NCI-H524 treated with DMSO at 0.1 percent for 48 hours (cell line): ENCODE measurements at places on chromosomes 7 and 10.

GRCh38 chr10:94578790-94579189 lies 33.2 kb downstream of the HELLS start:
- DNase-seq: no peak

DNA sequence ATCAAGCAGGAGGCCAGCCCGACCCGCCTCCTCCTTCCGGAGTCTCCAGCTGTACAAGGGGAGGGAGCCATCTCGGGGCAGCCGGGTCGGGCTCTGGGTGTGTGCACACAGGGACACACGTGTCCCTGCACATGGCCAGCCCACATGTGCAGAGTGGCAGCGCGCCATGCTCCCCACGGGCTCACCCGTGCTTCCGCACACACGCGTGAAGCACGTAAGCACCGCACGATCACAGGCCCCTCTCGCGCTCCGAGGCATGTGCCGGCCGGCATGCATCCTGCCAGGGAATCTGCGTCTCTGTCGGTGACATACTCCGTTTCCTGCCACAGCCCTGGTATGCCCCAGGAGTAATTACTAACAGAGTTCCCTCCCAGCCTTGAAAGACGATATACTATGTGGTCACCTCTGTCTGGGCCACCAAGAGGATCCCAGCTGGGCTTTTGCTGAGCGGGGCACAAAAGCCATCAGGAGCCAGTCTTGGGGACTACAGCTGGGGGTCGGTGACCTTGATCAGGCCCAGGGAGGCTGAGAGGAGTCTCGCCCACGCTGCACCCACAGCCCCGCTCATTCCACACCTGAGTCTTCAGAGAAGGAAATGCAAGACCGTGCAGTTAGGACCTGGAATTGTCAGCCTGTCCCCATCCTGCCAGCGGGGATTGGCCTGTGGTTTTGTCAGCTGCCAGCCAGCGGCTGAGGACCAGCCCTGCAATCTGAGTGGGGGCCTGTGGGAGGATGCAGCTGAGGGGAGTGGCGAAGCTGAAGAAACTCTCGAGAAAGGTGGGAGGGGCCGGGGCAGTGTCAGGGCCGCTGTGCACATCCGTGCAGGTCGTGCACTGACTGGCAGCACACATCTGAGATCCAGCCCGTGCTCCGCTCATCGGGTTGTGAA lies 11.0 kb upstream of the LFNG start:
- DNase-seq: no peak

DNA sequence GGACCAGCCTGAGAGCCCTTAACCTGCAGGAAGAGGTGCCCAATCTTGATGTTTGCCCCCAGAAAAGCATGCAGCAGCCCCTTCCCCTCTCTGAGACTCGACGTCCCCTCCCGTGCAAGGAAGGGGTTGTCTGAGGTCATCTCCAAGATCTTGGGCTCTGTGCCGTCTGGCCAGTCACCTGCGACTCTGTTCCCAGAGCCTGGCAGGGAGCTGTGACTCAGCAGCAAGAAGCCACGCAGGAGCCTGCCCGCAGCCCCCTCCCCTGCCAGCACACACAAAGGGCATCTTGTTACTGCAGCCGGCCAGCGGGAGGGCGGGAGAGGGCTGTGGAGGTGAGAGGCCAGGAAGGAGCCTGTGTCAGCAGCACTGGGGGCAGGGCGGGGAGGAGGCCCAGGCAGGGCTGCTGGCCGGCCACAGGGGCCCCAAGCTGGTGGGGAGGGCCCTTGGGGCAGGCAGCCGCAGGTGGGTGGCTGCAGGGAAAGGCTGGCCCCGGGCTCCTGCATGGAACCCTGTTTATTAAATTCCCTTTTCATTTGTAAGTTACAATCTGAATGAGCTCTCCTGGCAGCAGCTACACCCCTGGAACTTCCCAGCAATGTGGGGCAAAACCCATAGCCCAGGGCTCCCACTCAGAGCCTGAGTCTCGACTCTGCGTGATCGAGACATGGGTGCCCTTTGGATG lies 103.7 kb upstream of the ZMIZ1 start:
- no peak for DNase-seq

DNA sequence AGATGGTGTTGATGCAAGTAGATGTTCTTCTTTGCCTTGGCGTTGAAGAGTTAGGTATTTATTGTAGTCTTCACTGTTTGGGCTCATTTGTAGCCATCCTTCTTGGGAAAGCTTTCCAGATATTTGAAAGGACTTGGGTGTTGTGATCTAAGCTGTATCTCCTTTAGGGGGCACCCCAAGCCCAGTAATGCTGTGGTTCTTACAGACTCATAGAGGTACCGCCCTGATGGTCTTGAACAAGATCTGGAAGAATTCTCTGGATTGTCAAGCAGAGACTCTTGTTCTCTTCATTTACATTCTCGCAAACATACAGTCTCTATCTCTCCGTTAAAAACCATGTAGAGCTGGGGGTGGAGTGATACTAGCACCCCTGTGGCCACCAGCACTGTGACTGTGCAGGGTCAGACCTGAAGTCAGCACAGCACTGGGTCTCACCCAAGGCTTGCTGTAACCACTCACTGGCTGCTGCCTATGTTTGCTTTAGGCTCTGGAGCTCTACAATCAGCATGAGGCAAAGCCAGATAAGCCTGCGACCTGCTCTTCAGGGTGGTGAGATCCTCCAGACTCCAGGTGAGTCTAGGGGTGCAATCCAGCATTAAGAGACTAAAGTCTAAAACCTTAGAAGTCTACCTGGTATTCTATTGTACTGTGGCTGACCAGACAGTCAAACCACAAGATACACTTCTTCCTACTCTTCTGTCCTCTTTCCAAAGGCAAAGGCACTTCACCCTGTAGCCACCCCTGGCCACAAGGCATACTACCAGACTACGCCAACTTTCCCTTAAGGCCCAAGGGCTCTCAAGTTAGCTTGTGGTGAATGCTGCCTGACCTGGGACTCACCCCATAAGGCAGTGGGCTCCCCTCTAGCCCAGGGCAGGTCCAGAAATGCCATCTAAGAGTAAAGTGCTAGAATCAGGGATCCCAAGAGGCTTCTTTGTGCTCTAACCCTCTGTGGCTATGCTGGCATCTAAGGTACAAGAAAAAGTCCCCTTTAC lies 209.7 kb upstream of the TMEM196 start:
- DNase-seq: no peak

- no peak for DNase-seq
Observed at GRCh38 chr7:113816639-113817038, 102.2 kb downstream of the PPP1R3A start.

DNA sequence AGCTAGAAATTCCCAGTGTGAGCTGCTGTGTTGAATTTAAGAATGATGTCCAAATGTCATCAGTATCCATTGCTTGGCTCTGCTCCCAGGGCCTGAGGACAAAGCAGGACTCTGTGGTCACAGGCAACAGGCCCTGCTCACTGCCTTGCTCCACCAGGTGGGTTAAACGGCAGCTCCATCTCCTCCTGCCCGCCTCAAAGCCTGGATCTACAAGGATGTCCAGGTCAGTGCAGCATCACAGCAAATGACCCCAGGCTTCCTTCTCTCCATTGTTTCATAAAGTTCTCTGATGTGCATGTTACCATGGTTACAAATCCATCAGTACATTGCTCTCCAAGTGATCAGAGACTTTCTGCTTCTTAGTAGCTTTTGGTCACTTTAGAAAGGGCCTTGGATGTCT lies 322.0 kb upstream of the ZNF32 start:
- no peak for DNase-seq

DNA sequence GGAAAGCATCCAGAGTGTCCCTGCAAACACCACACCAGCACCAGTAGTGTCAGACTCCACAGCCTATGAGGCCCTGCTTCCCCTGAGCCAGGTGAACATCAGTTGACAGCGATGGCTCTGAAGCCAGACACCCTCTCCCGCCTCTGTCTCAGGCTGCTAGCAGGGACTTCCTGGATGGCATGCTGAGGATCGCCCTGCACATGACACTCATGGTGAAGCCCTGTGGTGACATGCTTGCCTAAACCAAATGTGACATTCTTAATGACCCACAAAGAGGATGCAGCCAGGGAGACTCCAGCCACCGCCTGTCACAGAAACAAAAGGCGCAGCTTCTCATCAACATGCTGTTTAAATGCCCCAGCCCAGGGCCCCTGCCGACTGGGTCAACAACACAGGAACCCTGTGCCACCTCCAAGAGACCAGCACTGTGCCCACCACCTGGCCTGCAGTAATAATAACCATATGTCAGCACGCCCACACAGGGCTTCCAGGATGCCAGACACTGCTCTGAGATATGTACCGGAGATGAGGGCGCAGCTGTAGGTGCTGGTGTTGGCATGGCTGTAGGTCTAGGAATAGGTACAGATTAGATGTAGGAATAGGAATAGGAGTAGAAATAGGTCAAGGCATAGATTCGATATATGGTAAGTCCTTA lies 81.3 kb downstream of the GRID1 start:
- no peak for DNase-seq

GRCh38 chr7:115582956-115583355 lies 447.6 kb downstream of the TFEC start:
- no peak for DNase-seq

- DNase-seq: no peak
Observed at GRCh38 chr7:140542228-140542603, 62.9 kb upstream of the MKRN1 start.

- no peak for DNase-seq
Observed at GRCh38 chr7:4727914-4728705, 46.0 kb downstream of the FOXK1 start.

GRCh38 chr7:39761449-39761848 lies 138.1 kb downstream of the RALA start:
- DNase-seq: no peak

DNA sequence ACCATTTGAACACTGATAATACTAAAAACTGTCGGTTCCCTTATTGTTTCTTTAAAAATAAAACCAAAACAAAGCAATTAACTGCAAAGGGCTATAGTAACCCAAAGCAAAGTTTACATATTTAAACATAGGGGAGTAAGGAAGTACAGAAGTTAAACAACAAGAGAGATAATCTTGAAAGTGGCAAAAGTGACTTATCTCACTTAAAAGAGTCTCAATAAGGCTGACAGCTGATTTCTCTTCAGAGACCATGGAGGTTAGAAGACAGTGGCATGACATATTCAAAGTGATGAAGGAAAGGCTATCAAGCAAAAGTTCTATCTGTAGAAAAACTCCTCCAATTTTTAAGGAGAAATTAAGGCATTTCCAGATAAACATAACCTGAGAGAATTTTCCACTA lies 233.5 kb upstream of the HDAC9 start:
- no peak for DNase-seq

DNA sequence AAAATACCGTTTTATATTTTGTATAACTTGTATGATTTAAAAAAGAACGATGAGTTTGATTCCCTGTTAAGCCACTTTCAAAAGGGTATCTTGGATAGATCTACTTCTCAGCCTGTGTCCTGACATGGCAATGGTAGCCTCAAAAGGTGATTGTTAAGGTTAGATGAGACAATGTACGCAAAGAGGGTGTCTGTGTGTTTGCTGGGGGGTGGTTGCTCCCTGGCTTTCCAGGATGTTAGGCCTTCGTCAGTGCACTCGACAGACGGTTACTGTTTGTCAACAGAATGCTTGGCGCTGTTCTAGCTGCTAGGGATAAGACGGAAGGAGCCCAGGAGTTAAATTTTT lies 90.3 kb downstream of the NEURL1 start:
- DNase-seq: no peak

DNA sequence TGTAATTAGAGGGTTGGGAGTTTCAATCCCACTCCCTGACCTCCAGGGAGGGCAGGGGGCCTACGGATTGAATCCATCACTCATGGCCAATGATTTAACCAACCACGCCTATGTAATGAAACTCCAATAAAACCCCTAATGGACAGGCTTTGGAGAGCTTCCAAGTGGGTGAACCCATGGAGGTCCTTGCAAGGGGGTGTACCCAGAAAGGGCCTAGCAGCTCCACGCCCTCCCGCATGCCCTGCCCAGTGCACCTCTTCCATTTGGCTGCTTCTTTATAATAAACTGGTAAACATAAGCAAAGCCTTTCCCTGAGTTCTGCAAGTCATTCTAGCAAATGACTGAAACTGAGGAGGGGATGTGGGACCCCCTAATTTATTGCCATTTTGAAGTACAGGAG lies 280.1 kb downstream of the FRMD4A start:
- DNase-seq: no peak

DNA sequence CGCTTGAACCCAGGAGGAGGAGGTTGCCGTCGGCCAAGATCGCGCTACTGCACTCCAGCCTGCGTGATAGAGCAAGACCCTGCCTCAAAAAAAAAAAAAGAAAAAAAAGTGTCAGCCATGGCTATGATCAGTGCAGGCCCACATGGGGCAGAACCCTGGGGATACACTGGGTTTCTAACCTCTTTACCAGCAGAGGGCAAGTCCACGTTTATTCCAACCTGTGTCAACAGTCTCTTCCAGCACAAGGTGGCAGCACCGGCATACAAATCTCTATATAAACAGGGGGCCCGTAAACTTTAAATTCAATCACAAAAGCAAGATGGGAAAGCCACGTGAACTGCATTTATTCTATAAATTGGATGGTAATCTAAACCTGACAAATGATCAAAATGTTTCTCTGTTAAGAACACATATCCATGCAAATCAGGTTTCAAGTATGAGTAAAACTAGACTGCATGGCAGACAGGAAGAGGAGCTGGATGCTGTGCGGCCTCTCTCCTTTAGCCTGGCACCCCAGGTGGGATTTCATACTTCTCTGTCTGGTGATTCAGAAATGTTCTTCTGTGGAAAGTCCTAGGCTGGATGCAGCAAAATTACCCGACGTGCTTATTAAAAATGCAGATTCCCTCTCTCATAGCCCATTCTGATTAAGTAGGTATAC lies 60.0 kb upstream of the STEAP1B start:
- DNase-seq: peak; percentile 10

- DNase-seq: no peak
Observed at GRCh38 chr7:96949766-96950165, 55.6 kb upstream of the DLX6 start.

DNA sequence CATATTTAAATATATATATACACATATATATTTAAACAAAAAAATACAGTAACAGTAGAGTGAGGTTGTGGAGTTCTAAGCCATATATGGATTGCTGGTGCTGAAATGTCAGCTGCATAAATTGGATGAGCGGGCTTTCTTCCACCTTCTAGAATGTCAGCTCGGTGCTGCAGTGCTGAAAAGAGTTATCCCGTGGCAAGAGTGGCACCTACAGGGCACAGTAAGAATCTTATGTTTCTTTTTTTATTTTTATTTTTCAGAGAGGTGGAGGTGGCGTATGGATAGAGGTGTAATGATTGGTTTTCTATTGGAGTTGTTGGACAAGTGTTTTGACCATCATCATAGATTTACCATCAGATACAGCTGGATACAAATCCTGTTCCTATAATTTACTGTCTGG lies 86.2 kb upstream of the DYNC1I1 start:
- DNase-seq: peak; percentile 41

- no peak for DNase-seq
Observed at GRCh38 chr10:52105301-52105700, 208.8 kb upstream of the DKK1 start.

GRCh38 chr7:114857605-114858004 lies 64.3 kb upstream of the MDFIC start:
- DNase-seq: no peak
